ENCODE measurements at places on chromosomes 16 and 17.

DNA sequence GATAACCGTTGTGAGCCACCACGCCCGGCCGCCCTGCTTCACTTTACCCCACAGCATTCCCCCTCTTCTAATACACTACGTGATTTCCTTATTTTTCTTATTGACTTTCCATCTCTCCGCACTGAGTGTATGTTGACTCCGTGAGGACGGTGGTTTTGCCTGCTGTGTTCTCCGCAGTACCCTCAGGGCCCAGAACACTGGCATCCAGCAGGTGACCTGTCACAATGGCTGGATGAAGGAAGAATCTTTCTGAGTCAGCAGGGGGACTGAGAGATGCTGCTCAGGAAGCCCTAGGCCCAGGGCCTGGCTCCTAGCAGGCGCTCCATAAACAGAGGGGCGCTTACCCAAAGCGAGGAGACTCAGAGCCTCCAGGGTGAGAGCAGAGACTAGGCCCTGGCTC, 79.5 kb downstream of the RTN4RL1 start:
- DNase-seq, result no peak

DNA sequence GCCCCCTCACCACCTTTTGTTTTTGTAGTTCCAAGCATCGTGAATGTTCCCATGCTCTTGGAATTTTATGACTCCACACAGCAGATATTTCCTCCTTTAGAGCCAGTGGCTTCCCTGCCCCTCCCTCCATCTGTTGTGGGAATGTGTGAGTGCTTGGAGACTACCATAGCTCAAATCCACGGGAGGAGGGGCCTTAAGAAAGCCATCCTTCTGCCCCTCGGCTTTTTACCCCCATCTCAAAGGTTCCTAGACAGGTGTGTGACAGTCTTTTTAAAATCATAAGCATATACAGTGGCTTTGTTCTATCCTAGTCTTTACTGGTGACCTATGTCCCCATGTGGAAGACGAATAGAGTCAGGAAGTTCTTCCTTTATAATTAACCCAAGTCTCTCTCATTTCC, 47.2 kb downstream of the YPEL2 start:
- peak; percentile 68 for DNase-seq

GRCh38 chr17:41457676-41458075, 9.5 kb downstream of the KRT32 start:
- no peak for DNase-seq

DNA sequence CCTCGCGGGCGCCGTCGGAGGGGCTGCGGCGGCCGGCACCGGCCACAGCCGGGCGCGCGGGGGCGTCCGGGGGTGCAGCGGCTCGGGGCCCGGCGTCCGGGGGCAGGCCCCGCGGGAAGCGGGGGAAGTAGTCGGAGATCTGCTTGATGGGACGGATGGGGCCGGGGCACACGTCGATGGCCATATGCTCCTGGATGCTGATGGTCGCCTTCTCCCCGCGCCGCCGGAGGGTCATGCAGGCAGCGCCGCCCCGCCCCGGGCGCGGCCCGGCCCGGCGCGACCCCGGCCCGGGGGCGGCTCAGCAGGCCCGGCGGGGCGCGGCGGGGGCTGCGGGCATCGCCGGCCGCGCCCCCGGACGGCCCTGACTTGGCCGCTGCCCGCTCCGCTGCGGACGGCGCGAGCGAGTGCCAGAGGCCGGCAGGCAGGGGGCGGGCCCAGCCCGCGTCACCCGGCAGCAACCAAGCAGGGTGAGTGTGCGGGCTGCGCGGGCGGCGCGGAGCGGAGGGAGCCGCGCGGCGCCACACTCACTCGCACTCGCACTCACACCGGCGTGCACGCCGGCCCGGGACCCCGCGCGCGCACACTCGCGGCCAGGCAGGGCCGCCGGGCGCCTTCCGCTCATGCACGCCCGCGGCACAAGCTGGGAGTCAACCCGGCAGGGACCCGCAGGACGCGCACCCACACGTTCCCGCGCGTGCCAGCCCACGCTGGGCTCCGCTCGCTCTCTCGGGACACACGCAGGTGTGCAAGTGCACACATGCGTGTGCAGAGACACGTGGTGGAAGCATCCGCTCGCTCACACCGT, at the start of gene DOC2B:
Gene DOC2B, minus strand, starts transcription at position 406 of the 805 bp plus-strand sequence. Its CDS starts 171 bp downstream, at position 235.
- no peak for DNase-seq

- no peak for DNase-seq
These were observed 50.3 kb downstream of the KPNA2 start for GRCh38 chr17:68085771-68086381.

Measured in LHCN-M2 (cell line).